ENCODE measurements at places on chromosomes 1 and 21.

DNA sequence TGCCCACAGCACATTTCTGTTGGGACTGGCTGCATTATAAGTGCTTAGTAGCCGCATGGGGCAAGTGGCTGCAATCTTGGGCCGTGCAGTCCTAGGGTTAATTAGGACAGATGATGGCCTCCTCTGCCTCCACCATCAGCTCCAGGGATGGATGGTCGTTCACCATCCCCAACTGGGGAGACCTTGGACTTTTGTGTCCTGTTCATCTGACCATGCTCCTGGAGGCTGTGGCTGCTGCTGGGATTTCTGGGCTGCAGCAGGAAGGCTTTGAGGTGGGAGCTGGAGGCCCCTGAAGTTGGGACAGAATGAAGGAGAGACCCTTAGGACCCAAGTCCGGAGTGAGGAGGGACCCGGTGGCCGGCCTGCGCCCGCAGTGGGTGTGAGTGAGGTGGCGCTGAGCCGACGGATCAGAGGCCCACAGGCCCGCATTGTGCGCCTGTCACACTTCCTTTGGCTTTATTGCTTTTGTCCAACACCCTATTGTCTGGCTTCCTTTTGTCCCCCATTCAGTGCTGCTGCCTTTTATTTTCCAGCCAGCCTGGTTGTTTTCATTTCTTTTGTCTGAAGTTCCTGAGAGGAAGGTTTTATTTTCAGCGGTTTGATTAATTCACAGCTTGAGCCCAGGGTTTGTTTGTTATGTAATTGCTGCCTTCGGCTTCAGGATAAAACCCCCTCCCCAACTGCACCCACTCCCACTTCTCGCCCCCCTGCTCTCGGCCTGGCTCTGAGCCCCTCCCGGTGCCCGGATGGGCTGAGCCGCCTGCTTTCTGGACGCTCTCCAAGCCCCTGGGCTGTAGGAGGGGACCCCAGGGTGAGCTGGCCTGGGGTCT, 35.6 kb downstream of the SOX13 start:
- DNase-seq: no peak

- DNase-seq: no peak
Measured at GRCh38 chr1:23910553-23911246, 2.5 kb downstream of the CNR2 start.

DNA sequence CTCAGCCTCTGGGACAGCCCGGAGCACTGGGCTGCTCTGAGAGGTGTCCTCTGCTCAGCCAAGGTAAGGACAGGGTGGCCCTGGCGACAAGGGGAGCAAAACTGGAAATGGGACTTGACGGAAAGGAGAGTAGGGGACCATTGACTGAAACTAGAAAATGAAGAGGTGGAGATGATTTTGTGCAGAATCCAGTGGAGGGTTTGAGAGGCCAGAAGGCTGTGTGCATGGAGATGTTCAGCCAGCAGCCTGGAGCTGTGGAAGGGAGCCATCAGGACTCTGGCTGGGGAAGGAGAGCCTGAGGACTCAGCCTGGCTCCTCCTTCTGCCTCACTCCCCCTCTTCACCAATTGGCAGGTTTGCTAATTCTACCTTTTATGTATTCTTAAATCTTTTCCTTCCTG, 114.2 kb downstream of the EDEM3 start:
- DNase-seq: no peak

DNA sequence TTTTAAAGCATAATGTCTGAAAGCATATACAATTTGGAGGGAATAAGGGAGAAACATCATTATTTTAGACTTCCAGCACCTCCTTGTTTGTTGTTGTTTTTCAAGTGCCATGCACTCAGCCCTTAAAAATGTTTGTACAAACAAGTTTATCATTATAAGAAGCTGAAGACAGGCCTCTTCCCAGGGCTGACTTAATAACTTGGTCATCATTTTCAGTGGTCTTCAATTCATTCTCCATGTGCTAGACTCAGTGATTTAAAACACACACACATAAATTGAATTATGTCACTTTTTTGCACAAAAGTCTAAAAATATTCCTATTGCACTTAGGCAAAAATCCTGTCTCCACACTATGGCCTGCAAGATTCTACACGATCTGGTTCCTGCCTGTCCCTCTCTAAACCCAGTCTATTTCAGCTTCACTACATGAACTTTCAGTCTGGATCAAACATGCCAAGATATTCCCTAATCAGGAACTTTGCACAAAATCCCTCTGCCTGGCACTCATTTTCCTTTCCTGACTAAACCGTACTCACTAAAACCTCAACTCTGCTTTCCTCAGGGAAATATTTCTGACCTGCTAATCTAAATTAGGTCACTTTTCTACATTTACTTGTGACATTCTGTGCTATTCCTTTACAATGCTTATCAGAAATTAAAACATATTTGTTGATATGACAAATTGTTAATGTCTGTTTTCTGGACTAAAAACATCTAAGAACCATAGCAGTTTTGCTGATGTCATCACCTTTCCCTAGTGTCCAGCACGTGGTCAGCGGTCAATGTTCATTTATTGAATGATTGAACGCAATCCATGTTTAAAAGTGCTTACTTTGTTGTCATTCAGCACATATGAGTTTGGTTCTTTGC, 14.8 kb upstream of the GBP5 start:
- DNase-seq: no peak

DNA sequence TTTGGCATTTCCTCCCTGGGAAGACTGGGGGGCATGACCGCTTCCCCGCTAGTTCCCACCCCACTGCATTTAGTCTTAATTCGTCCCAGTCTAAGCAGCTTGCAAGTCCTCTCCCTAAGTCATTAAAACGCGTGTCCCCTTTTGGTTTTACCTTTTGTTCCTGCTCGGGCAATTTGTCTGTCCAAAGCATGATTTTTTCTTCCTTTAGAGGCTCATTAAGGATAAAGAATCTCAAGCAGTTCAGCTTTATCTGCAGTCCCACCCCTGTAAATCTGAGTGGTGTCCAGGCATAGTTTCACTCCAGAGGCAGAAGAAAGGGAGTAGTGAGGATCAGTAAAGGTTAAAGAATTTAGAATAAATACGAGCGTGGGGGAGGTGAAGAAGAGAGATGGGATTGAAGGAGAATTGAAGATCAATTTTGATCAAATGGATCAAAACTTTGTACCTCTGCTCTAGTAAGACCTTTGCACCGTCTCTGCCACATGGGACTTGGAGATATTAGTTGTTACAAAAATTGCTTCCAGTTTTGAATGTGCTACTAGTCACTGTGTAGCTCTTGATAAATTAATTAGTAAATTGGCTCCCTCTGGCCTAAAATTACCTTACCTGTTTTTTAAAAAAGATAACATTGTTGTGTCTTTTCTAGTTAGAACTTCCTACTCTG, 989 bp upstream of the ETV3 start:
- DNase-seq: no peak
